ENCODE measurements at places on chromosomes 11 and 22.

- no peak for DNase-seq
Measured at GRCh38 chr11:121793916-121794315, 322.1 kb downstream of the BLID start.

- DNase-seq = no peak
Measured at GRCh38 chr11:66906061-66906733, 49.3 kb downstream of the LRFN4 start.

DNA sequence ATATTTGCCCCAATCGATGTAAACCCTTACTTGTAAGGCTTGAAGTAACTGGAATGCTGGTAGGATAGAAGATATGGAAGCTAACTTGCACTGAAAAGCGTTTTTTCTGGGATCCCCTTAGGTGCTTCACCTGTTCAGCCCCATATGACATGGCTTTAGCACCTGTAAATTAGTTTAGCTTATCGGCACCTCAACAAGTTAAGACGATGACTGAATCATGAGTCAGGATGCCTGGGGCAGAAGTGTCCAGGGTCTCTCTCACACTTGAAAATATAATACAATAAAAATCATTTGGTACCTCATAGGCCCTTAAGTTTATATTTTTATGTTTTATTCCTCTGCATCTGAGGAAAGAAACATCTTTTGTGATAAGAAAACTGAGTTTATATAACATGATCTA, 409.2 kb upstream of the LRRC4C start:
- no peak for DNase-seq

GRCh38 chr11:125132071-125132470, 20.6 kb upstream of the TMEM218 start:
- DNase-seq = no peak

- DNase-seq = no peak
Measured at GRCh38 chr11:15291885-15292284, 177.2 kb downstream of the INSC start.

Data from stimulated activated CD4-positive, alpha-beta T cell treated with anti-CD3 and anti-CD28 coated beads, Interleukin-4, amount 100 ng/mL, for 1 hour (primary cell).